ENCODE measurements at places on chromosomes 1 and 21.
A peak's percentile ranks its signal among the peaks of the same experiment; 100 is the strongest.

- DNase-seq = no peak
These were observed 19.0 kb upstream of the SOX13 start for GRCh38 chr1:204053893-204054292.

DNA sequence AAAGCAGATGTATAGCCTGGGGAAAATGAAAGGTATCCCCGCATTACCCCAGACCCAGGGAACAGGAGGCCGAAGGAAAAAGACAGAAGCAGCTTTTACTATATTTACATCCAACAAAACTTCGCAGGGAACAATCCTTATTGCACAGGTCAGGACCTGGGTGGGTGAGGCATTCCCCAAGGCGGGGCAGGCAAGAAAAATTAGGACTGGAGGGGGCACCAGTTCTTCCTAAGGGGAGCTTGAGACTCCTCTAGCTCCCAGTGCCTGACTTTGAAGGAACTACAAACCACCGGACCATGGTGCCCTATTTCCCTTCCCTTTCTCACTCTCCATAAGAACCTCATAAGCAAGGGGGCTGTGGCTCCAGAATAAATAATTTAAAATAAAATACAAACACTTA is 6.7 kb upstream of the GATAD2B start:
- DNase-seq = no peak

GRCh38 chr1:76501136-76501535 is 366.1 kb upstream of the ST6GALNAC5 start:
- DNase-seq = no peak

GRCh38 chr1:25247829-25248754 is 838 bp upstream of the RSRP1 start:
- DNase-seq = no peak

DNA sequence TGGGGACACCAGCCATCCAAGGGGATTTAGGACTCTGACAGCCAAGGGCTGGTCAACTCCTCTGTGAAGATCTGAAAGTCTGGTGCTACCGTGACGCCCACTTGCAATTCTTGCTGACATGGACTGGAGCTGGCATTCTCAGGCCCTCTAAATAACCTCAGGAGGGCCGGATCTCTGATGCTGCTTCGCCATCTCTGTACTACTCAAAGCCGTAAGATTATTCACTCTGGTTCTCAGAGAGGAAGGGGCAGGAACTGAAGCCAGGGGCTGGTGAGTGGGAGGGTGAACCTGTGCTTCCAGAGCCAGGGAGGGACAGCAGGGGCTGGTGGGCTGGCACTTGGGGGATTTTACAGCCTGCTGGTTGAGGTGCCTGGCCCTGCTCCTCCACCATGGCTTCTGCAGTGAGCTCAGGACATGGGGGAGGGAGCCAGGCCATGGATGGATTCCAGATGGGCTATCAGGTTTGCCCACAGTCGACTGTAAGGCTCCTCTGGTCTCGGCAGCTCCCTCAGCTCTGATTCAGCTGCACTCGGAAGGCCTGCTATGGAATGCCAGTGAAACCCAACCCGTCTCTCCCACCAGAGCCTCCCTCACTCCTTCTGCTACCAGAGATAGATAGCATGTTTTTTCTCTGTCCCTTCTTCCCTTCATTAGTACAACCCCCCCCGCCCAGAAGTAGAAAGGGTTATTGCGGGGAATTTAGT is 84.5 kb downstream of the PLXNA2 start:
- no peak for DNase-seq

GRCh38 chr1:63937461-63938022 is 163.7 kb downstream of the ROR1 start:
- no peak for DNase-seq

DNA sequence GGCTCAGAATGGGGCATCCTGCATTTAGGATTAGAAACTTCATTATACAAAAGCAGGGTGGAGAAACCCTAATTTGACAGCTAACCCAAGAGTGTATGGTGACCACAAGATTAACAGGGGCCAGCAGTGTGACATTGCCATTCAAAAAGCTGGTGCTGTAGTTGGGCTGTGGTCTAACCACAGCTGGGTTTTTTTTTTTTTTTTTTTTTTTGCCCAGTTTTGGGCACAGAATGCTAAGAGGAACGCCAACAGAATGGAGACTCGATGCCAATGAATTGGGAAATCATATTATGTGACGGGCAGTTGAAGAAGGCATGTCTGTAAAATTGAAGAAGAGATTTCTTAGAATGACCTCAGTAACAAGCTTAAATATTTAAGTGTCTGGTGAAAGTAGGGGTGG is 58.4 kb downstream of the NFIA start:
- peak; percentile 83 for DNase-seq

- no peak for DNase-seq
These were observed 63.1 kb downstream of the KIF21B start for GRCh38 chr1:200960236-200960947.

- DNase-seq = no peak
These were observed 15.7 kb downstream of the ZFYVE9 start for GRCh38 chr1:52157582-52157981.

DNA sequence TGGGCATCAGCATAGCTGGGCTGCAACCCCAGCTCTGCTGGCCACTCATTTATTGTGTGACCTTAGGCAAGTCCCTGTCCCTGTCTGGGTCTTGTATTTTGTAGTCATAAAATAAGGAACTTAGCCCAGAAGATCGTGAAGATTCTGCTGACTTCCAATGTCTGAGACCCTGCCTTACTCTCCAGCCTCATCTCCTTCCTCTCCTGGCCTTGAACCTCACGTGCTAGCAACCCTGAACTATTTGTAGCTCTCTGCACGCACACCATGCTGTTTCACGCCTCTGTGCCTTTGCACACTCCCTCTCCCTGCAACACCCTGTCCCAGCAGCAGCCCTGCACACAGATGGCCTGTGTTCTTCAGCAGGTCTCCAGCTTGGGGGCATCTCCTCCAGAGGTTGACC is 121.1 kb downstream of the LACTBL1 start:
- no peak for DNase-seq

GRCh38 chr1:230548357-230548756 is 93.9 kb upstream of the COG2 start:
- DNase-seq = peak; percentile 58

- no peak for DNase-seq
These were observed 45.0 kb downstream of the TAS1R2 start for GRCh38 chr1:18814425-18814824.

- DNase-seq = no peak
These were observed 29.4 kb downstream of the TOR1AIP2 start for GRCh38 chr1:179848233-179848632.

GRCh38 chr1:113849072-113849471 is 22.4 kb downstream of the PTPN22 start:
- DNase-seq = no peak

DNA sequence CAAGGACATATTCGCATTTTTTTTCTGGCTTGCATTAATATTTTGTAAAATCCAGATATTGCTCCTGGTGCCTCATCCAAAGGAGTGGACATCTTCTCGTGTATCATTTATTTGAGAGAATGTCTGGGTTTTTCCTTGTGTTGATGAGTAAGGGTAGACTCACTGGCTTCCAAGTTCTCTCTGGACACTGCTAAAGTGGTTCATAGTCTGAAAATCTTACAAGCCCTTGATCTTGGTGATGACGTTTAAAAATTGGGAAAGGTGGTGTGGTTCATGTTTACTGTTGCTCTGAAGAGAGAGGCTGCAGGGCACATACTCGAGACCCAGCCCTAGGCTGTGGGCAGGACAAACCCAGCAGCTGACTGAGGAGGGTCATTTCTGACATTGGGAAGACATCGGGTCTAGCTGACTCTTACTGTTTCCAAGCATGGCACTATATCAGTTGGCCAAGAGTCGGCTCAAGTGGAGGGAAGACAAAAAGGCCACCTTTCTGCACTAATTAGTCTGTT is 296.2 kb downstream of the LMX1A start:
- no peak for DNase-seq

DNA sequence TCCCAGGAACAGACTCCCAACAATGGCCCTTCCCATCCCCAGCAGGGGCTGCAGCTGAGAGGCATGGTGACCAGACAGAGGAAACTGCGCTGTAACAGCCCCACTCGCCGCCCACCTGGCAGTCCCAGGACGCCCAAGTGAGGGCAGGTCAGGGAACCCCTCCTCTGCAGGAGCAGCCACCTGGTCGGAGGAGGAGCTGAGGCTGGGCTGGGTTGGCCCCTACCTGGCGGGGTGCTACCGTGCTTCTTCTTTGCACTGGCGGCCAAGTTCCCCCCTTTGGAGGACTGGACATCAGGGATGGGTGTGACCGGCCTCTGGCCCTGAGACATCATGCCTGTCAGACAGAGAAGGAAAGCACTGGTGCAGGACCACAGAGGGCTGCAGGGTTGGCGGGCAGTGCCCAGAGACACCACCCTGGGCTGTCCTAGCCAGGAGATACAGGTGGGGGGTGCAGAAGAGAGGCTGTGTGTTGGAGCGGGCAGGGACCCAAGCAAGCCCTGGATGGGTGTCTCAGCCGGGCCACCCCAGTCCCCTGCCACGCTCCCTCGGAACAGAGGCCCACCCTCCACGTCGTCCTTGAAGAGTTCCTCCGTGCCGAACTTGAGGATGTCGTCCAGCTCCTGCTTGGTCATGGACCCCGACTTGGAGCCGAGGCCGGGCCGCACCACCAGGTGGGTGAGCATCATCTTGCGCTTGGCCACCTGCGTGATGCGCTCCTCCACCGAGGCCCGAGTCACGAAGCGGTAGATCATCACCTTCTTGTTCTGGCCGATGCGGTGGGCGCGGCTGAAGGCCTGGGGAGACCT is 51.6 kb downstream of the CHD5 start:
- DNase-seq = no peak

GRCh38 chr1:116161877-116162390 is 50.7 kb downstream of the MAB21L3 start:
- DNase-seq = no peak

GRCh38 chr1:223621312-223621734 is 44.2 kb downstream of the CAPN8 start:
- no peak for DNase-seq

- no peak for DNase-seq
These were observed 62.0 kb downstream of the SIK1 start for GRCh38 chr21:43364851-43365424.

DNA sequence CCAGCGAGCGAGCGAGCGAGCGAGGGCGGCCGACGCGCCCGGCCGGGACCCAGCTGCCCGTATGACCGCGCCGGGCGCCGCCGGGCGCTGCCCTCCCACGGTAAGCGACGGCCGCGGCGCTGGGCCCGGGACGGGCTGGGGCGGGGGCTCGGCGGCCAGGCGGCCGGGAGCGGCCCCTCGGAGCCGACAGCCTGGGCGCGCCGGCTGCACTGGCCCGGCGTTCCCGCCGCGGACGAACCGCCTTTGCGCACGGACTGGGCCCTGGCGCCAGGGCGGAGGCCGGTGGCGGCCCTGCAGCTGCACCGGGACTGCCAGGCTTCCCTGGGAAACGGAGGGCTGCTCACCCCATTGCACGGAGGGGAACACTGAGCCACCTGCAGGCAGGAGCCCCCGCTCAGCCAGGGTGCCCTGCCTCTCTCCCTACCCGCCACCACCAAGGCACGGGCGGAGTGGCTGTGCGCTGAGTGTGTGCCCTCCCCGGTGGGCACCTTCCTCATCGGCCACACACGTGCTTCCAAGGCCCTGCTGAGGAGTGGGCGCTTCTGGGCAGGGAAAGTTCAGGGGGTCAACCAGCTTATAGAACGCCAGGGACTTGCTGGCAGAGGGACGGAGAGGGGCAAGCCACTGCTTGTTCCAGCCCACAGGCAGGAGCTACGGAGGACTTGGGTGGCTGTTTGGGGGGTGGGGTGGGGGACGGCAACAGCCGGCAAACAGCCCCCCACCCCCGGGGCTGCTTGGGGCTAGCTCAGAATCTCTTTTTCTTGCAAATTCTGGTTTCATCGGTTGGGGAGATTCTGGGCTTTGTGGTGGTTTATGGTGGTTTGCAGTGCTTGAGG is 532 bp downstream of the CSF1 start:
- peak; percentile 25 for DNase-seq

GRCh38 chr1:233512538-233512937 is 101.4 kb upstream of the KCNK1 start:
- no peak for DNase-seq

DNA sequence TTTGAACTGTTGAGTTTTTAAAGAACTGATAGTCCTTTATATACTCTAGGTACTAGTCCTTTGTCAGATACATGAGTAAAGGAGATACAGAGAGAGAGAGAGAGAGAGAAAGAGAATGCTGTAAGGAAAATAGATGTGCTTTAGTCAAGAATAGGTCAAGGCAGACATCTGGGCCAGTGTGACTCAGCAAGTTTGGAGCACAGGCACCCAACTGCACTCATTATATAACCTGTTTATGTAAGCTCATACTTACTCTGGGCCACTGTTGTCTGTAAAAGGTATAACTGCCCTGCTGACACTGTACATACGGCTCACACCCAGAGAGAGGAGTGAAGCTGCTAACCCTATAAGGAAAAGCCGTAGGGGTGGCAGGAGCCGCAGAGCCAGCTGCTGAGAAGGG is 32.2 kb upstream of the AKT3 start:
- DNase-seq = peak; percentile 4

GRCh38 chr1:180157108-180157507 is 2.4 kb downstream of the QSOX1 start:
- DNase-seq = no peak

DNA sequence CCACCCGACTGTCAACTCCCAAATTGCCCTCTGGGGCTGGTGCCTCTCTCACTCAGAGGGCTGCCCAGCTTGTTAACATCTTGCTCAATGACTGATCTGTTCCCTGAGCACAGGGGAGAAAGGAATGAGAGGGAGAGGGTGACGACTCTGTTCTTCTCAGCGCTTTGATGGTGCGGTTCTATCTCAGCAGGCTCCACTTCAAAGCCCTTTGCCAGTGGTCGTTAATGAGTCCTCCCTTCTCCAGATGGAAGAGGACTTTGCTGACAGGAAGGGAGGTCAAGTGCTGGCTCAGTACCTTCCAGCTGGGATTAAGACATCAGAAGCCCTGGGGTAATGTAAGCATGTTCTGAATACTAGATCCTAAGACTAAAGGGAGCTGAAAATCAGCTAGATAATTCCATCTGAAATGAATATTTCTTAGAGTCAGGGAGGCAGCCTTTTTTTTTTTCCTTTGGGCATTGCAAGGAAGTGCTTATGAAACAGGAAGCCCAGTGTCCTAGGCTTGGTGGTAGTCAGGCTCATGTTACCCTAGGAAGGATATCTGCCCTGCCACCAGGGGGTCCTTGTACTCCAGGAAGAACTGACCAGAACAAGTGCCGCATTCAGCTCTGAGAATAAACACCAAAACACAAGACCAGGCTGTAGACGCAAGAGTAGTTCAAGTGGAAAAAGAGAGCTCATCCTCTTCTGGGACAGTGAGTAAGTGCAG is 4.7 kb downstream of the FMOD start:
- DNase-seq = no peak

DNA sequence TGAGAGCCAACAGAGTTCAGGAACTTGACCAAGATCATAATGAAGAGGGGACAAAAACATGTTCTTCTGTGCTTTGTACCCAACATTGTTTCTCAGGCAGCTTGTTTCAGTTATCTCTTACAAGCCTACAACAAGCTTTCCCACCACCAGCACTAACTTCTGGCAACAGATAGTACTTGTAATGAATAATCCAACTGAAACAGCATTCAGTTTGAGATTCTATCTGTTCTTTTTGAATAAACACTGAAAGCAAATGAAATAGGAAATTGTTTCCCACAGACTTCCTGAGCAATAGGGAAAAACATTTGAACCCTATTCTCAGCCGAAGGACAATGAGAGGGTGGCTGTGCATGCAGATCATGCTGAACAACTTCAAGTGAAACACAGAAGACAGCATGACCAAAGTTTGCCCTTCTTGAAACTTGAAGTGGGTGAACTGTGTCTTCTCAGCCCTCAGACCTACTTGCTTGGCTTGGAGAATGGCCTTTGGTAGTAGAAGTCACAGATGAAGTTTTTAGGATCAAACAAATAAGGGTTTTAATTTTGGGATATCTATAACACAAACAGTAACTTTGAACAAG is 11.2 kb upstream of the HOOK1 start:
- DNase-seq = peak; percentile 59

GRCh38 chr1:109156916-109157385 is 43.0 kb downstream of the ELAPOR1 start:
- DNase-seq = no peak

All from hematopoietic multipotent progenitor cell treated with erythropoietin and hydrocortisone succinate and interleukin-3 and kit ligand, for 8 days (in vitro differentiated cells).